ENCODE measurements at places on chromosomes 1 and 21.
A peak's percentile ranks its signal among the peaks of the same experiment; 100 is the strongest.

GRCh38 chr1:33099290-33100118, 18.6 kb downstream of the AZIN2 start:
- peak; percentile 100 for DNase-seq

DNA sequence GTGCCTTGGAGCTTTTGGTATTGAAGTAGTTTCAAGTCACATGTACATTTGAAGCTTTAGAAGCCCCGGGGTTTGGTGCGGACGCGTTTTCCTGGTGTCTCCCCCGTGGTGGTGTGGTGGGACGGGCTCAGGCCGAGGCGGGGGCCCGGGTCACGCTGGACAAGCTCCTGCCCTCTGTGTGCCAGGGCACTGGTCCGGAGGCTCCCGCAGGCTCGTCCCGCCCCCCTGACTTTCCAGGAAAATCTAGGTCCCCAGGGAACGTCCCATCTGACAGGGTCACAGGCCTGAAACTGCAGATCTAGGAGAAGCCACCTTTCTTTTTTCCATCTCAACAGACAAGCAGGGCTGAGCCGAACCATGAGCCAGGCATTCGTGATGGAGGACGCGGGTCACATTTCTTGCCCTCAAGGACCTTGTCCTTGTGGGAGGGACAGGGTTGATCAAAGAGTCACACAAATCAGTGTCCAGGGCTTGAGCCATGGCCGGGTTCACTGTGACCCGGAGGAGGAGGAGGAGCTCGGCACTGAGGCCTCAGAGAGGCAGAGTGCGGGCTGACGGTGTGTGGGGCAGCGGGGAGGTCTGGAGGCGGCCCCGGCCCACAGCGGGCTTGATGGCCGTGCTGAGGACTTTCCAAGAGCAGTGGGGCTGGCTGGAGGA, 1.6 kb downstream of the DMRTB1 start:
- DNase-seq, result no peak

GRCh38 chr1:27489501-27489972, 430 bp downstream of the WASF2 start:
- peak; percentile 42 for DNase-seq

- DNase-seq, result no peak
Observed at GRCh38 chr1:42081475-42081874, 71.7 kb upstream of the GUCA2B start.

GRCh38 chr1:14328685-14329084, 269.8 kb upstream of the KAZN start:
- no peak for DNase-seq

- no peak for DNase-seq
Observed at GRCh38 chr1:201769966-201770365, 59.0 kb upstream of the IPO9 start.

GRCh38 chr1:227059076-227059475, 119.0 kb downstream of the COQ8A start:
- no peak for DNase-seq

GRCh38 chr1:7046314-7046713, 261.1 kb downstream of the CAMTA1 start:
- peak; percentile 9 for DNase-seq

- DNase-seq, result no peak
Observed at GRCh38 chr1:40610156-40610555, 55.3 kb downstream of the RIMS3 start.

DNA sequence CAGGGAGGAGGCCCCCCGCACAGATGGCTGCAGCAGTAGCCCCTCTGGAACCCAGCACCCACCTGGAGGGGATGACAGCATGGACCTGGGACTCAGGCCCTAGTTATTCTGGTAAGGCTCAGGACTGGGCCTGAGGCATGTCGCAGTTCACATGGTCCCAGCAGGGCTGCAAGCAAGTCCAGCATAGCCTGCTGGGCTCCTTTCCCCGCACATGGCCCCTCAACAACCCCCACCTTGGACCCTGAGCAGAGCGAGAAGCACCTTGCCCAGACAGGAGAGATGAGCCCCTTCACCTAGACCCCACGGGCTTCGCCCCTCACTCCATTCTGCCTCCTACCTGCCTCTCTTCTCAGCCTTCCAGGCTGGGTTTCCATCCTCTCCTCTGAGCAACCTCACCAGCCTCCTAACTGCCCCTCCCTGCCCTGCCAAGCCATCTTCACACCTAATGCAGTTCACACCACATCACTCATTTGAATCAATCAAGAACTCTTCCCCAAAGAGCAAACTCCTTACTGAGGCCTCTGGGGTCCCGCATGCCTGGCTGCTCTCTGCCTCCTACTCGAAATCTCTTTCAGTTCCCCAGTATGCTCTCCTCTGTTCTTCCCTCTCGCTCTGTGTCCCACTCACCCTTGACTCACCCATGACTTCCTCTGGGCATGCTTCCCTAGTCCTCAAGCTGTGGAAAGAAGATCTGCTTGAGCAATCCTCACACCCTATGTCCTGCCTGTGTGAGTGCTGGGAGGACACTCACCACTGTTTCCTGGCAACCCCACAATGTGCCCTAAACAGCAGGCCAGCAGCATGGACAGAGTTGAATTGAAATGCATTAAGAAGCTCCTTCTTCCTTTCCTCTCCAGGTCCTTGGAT, 9.4 kb upstream of the THEMIS2 start:
- peak; percentile 61 for DNase-seq

DNA sequence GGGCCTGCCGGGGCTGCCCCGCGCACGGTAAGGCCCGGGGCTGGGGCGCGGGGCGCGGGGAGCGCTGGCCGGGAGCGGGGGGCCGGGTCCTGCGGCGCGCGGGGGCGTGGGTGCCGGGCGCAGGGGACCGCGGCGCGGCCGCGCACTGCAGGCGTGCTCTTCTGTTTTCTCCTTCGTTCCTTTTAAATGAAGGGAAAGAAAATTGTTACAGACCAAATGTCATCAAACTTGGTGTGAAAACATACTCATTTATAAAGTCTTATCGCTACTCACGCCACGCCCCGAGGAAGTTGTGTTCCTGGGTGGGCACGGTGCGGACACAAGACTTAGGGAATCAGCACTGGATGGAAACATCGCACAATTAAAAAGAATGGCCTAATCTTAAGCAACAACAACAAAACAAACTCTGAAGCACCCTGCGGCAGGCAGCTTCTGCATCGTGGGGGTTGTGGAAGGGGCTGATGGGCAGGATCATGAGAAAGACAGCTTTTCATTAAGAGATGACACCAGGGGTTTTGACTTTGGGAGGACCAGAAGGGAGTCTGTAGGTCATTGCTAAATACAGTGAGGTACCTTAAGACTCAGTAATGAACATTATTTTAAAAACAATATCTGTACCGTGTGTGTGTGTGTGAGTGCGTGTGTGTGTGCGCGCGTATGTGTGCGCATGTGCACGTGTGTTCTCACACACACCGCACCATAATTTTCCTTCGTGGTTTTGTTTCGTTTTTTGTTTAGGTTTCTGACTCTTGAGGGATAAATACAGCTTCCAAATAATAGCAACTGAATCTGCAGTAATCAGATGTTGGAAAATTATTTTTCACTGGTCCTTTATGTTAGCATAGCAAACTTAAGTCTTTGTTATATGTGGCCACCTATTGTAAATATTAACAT, 548 bp downstream of the B3GALT5 start:
- DNase-seq, result no peak

DNA sequence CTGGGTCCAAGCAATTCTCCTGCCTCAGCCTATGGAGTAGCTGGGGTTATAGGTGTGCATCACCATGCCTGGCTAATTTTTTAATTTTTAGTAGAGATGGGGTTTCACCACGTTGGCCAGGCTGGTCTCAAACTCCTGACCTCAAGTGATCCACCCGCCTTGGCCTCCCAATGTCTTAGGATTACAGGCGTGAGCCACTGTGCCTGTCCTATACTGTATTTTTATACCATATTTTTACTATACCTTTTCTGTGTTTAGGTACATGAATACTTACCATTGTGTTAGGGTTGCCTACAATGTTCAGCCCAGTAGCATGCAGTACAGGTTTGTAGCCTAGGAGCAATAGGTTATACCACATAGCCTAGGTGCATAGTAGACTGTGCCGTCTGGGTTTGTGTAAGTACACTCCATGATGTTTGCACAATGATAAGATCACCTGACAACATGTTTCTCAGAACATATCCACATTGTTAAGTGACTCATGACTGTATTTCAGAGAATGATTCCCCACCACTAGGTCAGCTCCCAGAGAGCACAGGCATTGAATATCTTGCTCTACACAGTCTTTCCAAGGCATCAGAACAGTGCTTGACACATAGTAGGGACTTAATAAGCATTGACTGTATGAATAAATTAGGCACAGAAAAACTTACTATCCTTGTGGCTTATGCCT, 6.0 kb upstream of the CITED4 start:
- no peak for DNase-seq

- DNase-seq, result no peak
Observed at GRCh38 chr1:219931033-219931432, 2.7 kb upstream of the SLC30A10 start.

- no peak for DNase-seq
Observed at GRCh38 chr1:206933333-206933945, 11.7 kb upstream of the FCMR start.

GRCh38 chr1:109228167-109228566, 14.4 kb downstream of the SARS1 start:
- no peak for DNase-seq

GRCh38 chr1:24992761-24993211, 62.7 kb upstream of the RUNX3 start:
- no peak for DNase-seq

DNA sequence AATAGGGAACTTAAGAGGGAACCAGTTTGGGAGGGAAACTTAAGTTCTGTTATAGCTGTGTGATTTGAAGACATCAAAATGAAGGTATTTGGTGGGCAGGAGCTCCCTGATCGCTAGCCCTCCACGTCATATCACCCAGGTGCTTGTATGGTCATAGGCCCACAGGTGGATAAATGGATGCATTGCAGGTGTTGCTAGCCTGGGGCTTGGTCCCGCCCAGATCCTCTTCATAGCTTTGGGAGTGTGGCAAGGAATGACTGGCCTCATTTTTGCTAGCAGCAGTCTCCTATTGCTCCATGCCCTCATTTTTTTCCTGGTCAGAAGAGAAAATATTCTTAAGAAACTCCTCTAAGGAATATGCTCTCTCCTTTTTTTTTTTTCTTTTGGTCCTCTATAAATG, 11.3 kb downstream of the GNPAT start:
- no peak for DNase-seq

DNA sequence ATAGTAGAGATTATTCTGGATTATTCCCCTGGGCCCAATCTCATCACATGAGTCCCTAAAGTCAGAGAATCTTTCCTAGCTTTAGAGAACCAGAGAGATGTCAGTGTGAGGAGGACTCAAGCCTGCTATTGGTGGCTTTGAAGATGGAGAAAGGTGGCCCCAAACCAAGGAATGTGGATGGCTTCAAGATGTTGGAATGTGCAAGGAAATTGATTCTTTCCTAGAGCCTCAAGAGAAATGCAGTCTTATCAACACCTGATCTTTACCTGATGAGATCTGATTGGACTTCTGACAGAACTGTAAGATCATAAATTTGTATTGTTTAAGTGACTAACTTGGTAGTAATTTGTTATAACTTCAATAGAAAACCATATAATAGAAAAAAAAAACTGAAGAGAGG, 51.0 kb downstream of the NME7 start:
- no peak for DNase-seq

DNA sequence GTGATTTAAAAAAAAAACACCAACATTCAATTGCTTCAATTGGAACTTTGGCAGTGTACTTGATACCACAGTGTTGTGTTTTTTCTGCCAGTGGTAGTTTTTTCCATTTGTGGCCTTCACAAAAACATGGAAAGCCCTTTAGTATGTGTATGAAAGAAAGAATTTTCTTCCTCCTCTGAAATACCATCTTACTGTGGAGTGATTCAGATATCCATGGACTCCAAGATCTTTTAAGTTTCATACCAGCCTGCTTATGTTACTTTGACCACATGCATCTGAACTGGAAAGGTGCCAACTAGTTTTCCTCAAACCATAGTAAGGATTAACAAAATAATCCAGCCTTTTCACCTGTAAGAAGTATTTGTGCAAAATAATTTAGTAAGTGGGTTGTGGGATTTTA, 3.4 kb downstream of the PPP2R5A start:
- peak; percentile 40 for DNase-seq

- DNase-seq, result peak; percentile 47
Observed at GRCh38 chr1:8962812-8963530, 17.3 kb downstream of the CA6 start.

Data from HS-27A (cell line).